ENCODE measurements at places on chromosomes 3 and 15.

DNA sequence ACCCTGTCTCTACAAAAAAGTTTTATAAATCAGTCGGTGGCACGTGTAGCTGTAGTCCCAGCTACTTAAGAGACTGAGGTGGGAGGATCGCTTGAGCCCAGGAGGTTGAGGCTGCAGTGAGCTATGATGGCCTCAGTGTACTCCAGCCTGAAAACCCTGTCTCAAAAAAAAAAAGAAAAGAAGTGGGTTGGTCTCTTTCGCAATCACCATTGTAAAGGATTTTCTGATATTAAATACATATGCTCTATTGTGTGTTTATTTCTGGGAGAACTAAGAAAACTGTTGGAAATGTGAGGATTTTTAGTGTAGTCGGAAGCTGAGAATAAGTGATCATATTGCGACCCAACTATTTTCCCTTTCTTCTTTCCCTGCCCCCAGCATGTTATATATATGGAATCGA, 7.5 kb downstream of the ZNF710 start:
- DNase-seq = no peak

GRCh38 chr15:94792196-94792595, 560.8 kb downstream of the MCTP2 start:
- no peak for DNase-seq

DNA sequence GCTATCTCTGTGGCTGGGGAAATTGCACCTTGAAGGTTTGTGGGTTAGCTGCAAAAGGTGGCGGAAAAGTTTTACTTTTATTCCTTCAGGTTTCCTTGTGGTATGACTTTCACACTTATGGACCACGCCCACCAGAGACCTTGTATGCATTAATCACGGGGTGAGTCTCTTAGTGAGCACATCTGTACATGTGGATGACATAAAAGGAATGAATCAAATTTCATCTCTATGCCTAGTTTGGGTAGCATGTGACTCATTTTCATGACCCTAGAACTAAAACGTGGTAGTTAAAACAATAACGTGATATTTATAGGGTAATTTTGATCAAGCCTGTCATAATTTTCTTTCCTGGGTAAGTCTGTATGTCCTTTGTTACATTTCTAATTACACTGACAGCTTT, 141.7 kb downstream of the PDCD6IP start:
- DNase-seq = no peak

DNA sequence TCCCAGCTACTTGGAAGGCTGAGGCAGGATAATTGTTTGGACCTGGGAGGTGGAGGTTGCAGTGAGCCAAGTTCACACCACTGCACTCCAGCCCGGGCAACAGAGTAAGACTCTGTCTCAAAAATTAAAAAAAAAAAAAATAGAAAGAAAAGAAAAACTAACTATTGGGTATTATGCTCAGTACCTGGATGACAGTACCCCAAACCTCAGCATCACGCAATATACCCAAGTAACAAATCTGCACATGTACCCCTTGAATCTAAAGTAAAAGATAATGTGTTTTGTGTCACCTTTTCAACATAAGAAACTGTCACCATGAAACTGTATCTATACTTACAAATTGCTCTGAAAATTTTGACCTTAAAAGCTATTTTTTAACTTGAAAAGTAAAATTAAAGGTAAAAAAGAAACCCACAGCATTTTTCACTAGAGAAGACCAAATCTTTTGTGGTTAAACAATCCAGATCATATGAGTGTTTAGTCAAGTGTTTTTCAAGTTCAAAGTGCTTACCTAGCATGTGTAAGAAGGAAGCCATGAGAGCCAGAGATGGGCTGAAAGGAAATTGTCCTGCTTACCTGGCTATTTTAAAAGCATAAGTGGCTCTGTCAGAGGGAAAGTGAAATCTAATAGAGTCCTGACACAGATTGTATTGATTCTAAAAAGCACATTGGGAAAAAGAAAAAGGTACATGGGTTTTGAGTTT, 50.5 kb downstream of the MYO1E start:
- DNase-seq = no peak

DNA sequence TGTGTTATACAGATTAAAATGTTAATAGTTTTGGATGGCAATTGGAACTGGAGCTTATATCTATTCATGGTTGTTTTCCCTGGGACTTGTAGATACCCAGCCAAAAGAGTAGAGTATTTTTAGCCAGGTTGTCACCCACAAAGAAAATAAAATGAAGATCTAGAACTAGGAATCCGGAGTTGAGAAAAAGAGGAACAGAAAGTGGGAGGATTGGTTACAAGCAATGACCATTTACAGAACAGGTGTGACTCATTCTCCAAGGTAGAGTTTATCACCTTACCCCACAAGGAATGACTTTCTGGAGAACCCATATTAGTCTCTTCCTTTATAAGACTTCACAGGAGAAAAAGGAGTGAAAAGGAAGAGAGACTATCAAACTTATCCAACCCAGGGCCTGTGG, 99.8 kb downstream of the TMEM108 start:
- DNase-seq = no peak

DNA sequence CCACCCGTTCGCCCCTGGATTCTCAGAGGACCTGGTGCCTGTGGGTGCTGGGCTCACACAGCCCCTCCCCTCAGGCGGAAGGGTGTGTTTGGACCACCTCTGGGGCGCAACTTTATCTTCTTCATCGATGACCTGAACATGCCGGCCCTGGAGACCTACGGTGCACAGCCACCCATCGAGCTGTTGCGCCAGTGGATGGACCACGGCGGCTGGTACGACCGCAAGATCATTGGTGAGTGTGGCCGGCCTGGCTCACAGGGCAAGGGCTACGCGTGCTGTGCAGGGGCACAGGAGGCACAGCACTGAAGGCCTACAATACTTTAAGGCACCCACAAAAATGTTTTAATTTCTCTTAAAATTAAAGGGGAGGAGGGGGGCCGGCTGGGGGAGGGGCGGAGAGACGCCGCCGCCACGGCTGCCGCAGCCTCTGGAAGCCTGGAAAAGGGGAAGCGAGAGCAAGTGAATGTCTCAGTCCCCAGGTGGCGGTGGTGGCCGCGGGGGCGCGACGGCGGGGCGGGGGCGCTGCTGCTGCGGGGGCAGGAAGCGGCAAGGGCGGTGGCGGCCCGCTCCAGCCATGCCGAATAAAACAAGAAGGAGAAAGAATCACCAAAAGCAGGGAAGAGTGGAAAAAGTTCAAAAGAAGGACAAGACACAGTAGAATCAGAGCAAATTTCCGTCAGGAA, 56.8 kb downstream of the DNAH1 start:
- DNase-seq = no peak

- DNase-seq = peak; percentile 9
Measured at GRCh38 chr15:50907601-50908208, 778 bp upstream of the AP4E1 start.

- DNase-seq = no peak
Measured at GRCh38 chr15:58980351-58980939, 7.0 kb upstream of the RNF111 start.

GRCh38 chr15:94411846-94412245, 180.5 kb downstream of the MCTP2 start:
- DNase-seq = no peak

DNA sequence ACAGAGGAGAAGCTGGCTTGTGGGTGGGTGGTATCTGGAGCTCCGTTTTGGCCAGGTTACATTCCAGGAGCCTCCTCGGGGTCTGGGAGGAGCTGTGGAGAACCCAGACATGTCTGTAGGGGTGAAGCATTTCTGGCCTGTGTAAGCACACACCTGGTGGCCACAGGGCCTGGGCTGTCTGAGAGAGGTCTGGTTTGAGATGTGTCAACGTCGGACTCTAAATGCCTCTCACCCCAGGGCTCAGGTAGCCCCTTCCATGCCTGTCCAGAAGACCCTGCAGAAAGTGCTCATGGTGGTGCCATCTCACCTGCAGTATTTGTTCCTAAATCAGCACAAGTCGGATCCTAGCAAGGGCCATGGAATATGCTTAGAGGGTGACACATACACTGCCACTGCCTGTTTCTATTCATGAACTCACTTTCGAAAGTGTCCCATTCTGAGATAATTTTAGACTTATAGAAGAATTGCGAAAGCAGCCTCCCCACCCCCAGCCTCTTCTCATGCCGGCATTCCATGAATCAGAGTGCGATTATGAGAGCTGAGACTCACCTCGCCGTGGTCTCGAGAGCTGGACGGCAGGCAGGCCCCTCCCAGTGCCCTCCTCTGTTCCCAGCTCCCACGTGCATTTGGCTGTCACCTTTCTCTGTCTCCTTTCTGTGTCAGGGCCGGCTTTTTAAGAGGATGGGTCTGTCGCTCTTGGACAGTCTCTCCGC, 63.7 kb downstream of the KLF15 start:
- no peak for DNase-seq

DNA sequence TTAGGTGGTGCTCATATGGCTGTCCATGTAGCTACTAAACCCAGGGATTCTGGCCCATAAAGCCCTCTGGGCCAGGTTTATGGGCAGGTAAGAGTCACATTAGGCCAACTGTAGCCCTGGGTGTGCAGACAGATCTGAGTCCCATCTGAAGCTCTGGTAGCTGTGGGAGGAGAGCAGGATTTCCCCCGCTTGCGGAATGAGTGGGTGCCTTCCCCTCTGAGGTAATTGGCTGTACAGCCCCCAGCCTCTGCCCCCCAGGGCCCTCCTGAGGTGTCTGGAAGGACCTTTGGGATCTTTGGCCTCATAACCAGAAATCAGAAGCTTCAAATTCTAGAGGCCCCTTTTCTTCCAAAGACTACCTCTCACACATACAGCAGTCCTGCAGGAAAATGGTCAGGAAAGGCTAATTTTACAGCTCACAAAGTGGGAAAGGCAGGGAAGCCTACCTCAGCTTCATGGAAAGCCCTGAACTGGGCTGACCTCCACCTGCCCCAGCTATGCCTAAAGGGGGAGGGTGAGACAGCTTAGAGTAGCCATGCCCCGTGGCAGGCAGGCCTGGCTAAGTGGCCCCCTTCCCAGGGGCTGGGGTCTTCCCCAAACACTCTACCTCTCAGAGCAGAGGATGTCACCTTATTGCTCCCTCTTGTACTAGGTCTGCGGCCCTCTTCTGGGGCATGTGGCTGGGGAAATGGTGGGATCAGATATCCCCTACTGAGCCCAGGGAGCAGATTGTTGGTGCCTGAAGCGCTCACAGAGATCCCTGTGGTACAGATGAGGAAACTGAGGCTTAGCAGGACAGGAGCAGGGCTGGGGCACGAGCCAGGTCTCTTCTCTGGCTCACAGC, 16.8 kb downstream of the HEMK1 start:
- no peak for DNase-seq

GRCh38 chr3:10933021-10933420, 59.5 kb upstream of the SLC6A1 start:
- no peak for DNase-seq

- DNase-seq = no peak
Measured at GRCh38 chr3:156429125-156429524, 125.8 kb downstream of the SSR3 start.

- no peak for DNase-seq
Measured at GRCh38 chr3:46386205-46386604, 15.5 kb downstream of the CCR5 start.

DNA sequence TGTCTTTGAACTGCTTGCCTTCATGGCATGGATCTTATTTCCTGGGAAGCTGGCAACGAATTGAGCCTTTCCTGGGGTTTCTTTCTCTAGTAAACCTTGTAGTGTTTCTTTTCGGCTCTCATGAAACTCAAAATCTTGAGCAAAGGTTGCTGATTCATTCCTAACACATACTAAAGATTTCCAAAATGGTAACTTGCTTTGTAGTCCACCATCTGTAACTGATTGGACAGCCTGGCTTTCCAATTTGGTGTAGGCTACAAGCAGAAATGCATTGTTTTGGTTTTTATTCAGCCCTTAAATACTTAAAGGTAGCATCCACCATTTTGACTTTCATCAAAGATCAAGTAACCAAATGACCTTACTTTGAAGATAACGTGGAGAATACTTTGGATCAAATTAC, 38.1 kb downstream of the LRTM1 start:
- DNase-seq = no peak

GRCh38 chr3:89155811-89156210, 48.4 kb downstream of the EPHA3 start:
- DNase-seq = no peak

DNA sequence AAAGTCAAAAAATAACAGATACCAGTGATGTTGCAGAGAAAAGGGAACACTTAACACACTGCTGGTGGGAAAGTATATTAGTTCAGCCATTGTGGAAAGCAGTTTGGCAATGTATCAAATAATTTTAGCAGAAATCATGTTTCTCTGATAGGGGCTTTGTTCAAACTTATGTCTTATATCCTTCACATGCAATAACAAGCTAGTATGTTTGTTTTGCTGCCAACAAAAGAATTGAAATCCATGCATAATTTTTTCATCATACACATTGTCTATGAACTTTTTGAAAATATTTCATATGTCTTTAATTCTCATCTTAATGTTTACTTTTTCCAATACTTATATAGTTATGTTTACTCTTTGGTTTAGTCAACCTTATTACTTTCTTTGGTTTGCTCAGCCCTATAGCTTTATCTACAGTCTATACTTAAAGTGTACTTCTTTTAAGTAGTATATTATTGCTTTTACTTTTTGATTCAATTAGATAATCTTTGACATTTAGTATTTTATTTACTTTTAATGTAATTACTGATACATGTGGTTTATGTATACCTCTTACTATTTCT, 639.6 kb upstream of the CBLB start:
- DNase-seq = no peak

- no peak for DNase-seq
Measured at GRCh38 chr3:166706094-166706493, 674.0 kb downstream of the ZBBX start.

DNA sequence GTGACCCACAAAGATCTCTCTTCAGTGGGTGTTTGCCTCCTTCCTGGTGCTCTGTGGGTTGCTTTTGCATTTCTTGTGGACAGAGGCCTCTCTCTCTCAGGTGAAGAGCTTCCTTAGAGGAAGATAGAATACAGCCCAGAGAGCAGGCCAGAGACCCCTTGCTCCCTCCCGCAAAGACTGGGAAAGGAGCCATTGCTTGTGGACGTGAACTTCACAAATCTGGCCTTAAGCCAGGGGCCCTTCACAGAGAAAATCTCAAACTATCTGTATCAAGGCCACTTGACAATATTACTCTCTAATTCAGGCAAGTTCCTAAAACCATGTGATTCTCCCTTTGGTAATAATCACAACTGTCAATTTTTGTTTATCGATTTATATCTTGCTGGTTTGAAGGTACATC, 30.4 kb upstream of the CLK3 start:
- DNase-seq = no peak

- DNase-seq = no peak
Measured at GRCh38 chr15:89479173-89479572, 17.2 kb downstream of the RHCG start.

- no peak for DNase-seq
Measured at GRCh38 chr3:89223188-89223587, 115.8 kb downstream of the EPHA3 start.

- no peak for DNase-seq
Measured at GRCh38 chr3:52513281-52513680, 18.1 kb downstream of the STAB1 start.

GRCh38 chr15:98860281-98861041, 147.1 kb downstream of the PGPEP1L start:
- no peak for DNase-seq

DNA sequence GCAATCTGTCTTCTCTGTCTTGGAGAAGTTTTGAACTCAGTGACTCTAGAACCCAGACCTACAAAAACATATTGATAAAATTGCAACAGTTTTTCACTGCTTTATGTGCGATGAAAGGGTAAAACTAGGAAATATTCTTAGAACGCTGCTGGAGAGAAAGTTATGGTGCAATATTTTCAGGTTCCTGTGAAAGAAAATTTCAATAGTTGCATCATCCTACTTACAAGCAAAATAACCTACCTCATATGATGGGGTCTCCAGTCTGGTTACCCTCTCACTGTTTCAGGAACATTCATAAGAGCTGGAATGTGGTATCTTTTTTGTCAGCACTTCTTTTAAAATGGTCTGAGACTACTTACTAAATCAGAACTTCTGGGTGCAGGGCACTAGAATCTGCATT, 27.1 kb downstream of the GATM start:
- no peak for DNase-seq

- DNase-seq = peak; percentile 43
Measured at GRCh38 chr3:23805633-23806533, at the start of gene UBE2E1. Gene UBE2E1, plus strand, starts transcription at chr3:23805955. Its CDS starts 1,315 bp downstream, at chr3:23807270.

All from stimulated activated CD8-positive, alpha-beta memory T cell treated with anti-CD3 and anti-CD28 coated beads, Interleukin-4, amount 100 ng/mL, for 1 hour (primary cell).